ENCODE measurements at places on chromosomes 2 and 18.

DNA sequence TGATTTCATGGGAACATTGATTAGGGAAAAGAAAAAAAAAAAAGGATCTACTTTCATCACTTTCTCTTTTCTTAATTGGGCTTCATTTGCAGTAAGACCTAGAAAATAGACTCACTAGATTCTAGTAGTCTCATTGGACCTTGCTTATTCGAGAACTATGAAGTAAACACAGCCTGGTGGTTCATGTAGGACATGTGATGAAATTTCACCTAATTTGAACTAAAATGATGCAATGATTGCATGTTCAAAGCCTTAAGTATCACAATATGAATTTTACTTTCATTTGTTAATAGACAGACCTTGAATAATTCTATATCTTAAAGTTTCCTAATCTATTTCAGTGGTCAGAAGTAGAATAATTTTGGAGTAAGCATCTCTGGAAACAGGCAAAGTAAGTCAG lies 688.9 kb upstream of the NRXN1 start:
- no peak for DNase-seq

DNA sequence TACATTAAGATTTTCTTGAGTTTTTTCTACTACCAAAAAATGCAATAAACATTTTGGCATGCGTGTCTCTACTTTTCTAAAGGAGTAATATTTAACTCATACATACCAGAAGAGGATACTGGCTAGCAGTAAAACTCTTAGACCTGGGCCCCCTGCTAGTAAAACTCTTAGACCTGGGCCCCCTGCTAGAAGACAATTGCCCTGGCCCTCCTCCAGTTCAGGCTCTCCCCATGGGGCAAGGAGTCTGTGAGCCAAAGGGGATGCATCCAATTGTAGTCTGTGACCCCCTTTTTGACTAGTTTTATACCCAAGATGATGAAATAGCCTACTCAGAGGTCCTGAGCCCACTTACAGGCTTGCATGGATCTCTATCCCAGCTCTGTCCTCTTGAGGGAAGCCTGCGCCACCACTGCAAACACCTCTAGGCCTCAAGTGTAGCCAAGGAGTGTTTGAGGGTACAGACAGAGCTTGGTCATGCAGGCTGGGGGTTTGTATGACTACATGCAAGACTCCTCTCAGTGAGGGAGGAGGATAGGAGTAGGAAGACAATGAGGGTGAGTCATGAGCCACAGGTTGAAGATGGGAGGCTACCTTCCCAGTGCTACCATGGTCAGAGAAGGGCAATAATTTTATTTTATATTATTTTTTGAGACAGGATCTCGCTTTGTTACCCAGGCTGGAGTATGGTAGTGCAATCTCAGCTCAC lies 45.2 kb upstream of the PGAP1 start:
- DNase-seq = no peak

DNA sequence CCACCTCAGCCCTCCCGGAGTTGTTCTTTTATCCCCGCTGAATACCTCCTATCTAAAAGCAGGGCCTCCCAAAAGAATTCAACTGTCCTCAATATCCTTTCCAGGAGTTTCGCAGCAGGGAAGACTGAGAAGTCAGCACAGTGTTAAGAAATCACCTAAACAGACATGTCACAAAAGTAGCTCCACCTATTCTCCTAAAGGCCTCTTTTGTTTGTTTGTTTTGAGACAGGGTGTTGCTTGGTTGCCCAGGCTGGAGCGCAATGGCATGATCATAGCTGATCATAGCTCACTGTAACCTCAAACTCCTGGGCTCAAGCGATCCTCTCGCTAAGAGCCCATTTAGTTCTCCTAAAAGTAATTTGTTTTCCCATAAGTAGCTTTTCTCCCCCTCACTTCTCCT lies 53.8 kb downstream of the TEX44 start:
- no peak for DNase-seq

DNA sequence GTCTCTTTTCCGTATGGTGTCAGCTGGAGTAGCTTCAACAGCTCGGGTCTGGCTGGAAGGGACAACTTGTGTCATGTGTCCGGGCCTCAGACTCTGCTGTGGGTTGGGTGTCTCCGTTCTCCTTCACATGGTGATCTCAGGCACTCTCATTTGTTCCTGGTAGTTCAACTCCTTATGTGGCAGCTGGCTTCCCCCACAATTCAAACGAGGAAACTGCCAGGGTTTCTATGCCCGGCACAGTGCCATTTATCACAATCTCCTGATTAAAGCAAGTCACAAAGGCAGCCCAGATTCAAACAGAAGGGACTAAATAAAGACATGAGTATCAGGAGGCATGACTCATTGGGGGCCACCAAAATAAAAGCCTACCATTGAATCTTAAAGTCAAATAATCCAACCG lies 22.7 kb downstream of the MRO start:
- DNase-seq = no peak

All from GM19239 (cell line).